ENCODE measurements at places on chromosomes 3 and 15.

GRCh38 chr3:115388166-115388565 lies 235.1 kb upstream of the GAP43 start:
- no peak for DNase-seq

- no peak for DNase-seq
Observed at GRCh38 chr3:142944342-142944741, 19.1 kb downstream of the PAQR9 start.

DNA sequence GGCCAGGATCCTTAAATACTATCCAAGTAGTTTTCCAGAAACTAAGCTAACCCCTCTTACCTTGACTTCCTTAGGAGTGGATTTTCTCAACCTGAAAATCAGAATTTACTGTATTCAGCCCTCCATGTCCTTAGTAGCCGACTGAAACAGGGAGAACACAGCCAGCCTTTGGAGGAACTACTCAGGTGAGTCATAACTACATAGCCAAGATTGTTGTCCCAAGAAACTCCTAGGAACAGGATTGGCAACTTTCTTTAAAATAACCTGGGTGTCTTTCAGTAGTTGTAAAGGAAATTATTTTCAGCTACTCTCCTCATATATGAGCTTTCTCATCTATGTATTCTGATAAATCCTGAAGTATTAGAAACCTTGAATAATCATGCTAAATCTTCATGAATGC lies 22.3 kb downstream of the FANCD2OS start:
- no peak for DNase-seq

DNA sequence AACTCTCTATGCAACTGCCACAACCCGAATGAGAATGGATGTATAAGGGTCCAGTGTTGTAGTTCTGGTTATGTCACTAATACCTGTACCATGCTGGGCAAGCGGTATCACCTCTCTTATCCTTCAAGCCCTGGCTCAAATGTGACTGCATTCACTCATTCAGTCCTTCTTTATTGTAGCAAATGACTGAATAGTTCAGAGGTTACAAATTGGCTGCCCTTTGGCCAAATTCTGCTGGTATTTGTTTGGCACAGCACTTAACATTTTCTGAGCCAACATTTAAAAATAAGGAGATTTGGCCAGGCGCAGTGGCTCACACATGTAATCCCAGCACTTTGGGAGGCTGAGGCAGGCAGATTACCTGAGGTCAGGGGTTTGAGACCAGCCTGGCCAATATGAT lies 47.5 kb downstream of the DLEC1 start:
- no peak for DNase-seq

- no peak for DNase-seq
Observed at GRCh38 chr15:64742385-64742784, 33.0 kb downstream of the RBPMS2 start.

DNA sequence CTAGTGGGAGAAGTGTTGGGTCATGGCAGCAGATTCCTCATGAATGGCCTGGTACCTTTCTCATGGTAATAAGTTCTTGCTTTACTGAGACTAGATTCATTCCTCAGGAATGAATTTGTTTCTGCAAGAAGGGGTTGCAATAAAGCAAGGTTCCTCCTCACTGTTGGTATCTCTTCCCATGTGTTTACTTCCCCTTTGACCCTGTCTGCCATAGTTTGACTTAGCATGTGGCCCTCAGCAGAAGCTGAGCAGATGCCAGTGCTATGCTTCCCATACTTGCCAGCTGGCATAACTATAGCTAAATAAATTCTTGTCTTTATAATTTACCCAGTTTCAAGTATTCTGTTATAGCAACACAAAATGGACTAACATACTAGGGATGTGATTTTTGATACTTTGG lies 163.6 kb upstream of the COL8A1 start:
- peak; percentile 53 for DNase-seq

DNA sequence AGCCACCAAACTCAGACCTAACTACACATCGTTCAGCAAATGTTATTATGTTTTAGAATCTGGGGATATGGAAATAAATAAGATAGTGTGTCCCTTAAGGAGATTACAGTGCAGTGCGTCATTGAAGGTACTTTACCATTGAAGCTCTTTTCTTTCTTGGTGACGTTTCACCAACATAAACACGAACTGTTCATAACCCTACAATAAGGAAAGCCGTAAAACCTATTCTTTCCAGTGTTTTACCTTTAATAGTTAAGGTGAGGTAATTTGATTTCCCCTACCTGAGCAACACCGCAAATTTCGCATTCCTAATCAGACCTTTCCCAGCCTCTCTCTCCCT lies 826 bp downstream of the CCDC66 start:
- no peak for DNase-seq

GRCh38 chr3:32782407-32782806 lies 35.4 kb upstream of the TRIM71 start:
- no peak for DNase-seq

- DNase-seq = no peak
Observed at GRCh38 chr3:126672340-126672739, 17.4 kb upstream of the TXNRD3 start.

DNA sequence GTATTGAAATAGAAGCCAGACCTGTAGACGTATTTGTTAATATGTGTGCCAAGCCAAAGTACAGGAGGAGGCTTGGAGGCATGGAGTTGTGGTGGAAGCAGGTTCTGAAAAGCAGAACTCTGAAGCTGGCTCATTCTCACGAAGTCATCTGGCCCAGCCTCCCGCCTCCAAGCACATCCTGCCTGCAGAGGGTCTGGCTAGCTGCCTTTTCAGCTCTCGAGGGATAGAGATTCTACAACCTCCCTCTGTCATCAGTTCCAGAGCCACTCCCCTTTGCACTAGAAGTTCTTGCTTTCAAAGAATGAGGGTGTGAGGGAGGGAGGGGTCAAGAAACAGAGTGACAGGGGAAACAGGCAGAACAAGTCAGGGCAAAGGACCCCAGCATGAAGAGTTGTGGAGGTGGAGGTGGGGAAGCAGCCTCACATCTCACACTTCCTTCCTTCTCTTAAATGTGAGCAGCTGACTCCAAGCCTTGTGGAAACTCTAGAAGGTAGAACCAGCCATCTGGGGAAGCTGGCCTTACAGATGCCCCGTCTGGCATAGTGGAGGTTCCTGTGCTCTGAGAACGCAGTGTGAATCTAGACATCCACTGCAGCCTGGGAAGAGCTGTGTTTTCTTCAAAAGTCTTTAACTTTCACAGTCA lies 95.3 kb downstream of the SLC49A4 start:
- DNase-seq = no peak

DNA sequence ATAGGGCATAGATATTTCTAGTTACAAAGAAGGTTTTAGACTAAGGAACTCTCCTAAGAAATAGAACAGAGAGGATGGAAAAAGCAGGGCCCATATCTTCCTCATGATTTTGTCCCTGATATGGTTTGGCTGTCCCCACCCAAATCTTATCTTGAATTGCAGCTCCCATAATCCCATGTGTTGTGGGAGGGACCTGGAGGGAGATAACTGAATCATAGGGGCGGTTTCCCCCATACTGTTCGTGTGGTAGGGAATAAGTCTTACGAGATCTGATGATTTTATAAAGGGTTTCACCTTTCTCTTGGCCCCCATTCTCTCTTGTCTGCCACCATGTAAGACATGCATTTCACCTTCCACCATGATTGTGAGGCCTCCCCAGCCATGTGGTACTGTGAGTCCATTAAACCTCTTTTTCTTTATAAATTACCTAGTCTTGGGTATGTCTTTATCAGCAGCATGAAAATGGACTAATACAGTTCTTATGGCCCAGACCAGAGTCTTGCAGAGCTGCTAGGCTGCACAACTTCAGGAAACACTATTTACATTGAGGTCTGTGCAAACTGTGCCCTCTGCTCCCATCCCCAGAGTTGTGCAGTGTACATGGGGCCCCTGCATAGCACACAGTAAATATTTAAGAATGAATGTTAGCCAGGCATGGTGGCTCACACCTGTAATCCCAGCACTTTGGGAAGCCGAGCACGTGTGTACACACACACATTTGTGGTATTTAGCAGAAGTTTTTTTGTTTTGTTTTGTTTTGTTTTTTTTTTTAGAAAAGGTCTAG lies 20.3 kb upstream of the CA12 start:
- DNase-seq = no peak

DNA sequence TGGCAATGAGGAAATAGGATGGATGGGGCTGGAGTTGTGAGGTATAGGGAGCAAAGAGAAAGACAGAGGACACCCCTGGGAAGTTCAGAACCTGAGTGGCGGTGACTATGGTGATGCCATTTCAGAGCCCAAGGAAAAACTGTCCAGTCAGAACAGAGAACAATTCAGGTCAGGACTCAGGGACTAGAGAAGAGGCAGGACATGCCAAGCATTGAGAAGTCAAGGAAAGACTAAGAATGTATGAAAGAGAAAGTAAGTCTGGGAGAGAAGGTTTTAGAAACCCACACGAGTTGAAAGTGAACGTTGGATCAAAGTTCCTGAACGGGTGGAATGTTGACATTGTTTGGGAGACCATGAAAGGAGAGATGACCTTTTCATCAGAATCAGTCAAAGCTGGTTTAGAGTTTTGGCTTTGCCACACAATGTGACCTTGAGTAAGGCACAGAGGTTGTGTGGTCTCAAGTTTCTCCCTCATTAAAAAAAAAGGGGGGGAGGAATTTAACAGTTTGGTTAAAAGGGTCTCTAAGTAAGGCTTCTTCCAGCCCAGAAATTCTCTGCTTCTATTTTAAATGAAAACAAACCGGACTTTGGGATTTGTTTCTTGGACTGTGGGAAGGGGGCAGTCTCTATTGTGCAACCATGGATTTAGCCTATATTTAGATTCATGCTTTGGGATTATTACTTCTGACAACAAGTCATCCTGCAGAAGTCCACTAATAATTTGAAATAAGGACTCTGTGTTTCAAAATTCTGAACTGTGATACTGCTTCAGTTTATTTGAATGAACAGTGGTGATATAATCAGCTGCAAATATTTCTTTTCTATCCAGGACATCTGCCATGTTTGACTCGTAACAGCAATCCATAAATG lies 315.9 kb upstream of the TBL1XR1 start:
- DNase-seq = no peak

- no peak for DNase-seq
Observed at GRCh38 chr3:23000371-23000770, 202.8 kb upstream of the UBE2E2 start.

DNA sequence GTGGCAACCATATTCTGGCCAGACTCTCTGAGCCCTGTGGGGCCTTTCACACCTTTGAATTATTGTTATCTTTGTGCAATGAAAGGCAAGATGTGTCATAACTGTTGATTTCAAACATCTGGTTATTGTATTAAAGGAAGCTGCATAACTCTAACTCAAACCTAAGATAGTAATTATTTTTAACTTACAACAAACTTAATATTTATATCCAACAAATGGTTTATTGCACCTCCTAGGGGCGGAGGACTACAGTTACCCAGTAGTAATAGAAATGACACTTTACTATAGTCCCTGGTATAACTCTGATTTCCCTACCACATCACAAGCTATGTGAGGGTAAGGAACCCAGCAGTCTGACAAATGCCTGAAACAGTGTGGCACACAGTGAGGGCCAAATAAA lies 363.9 kb upstream of the SUCLG2 start:
- no peak for DNase-seq

DNA sequence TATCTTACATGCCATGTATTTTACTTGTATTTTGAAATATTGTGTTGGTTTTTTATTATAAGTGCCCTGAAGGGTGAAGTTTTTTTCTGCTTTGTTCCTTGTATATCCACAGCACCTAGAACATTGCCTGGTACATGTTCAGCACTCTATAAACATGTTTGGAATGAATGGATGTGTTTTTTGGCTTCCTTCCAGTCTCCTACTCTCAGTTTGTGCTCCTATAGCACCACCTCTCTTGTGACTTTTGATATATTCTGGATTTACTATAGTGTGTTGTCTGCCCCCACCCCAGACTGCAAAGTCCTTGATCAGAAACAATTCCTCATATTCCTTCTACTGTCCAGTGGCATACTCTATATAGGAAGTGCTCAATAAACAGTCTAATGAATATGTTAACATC lies 60.6 kb downstream of the PLCL2 start:
- peak; percentile 35 for DNase-seq
